ENCODE measurements at places on chromosomes 11 and 22.

- no peak for DNase-seq
These were observed 272.5 kb downstream of the TBC1D22A start for GRCh38 chr22:47034905-47035419.

DNA sequence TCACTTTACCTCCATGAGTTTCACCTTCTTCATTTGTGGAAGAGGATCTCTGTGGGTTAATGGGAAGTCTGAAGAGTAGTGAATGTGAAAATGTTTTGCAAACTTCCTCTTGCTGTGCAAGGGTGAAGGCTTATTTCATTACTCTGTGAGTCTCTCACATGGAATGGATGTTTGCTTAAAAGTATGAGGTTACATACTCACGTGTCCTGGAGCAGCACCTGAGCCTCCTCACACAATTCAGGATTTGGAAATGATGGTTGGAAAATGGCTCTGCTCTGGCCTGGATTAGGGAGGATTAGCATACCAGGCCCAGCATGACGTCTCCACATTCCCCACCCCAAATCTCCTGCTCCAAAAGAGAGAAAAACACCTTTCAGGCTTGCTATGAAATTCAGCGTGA, 4.8 kb downstream of the GRAMD1B start:
- DNase-seq, result no peak

DNA sequence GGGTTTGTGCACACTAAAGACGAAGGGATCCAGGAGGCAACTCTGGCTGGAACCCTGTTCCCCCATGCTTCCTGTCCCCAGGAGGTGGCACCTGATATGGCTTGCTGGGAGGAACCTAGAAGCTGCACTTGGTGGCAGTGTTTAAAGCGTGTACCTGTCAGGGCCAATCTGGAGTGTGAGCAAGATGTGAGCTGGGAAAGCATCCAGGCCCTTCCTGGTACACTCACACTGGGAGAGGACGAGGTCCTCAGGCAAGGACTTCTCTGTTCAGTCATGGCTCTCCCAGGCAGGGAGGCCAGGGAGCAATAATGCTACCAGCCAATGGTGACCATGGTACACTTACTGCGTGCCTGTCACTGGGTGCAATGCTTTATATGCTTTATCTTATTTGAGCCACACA, 130.7 kb upstream of the NECTIN1 start:
- no peak for DNase-seq

- DNase-seq, result no peak
These were observed 36.8 kb upstream of the SMTN start for GRCh38 chr22:31044262-31044861.

- no peak for DNase-seq
These were observed 890.5 kb upstream of the ANO3 start for GRCh38 chr11:25441421-25441820.

GRCh38 chr11:114152785-114153184, 93.3 kb downstream of the ZBTB16 start:
- DNase-seq, result no peak

DNA sequence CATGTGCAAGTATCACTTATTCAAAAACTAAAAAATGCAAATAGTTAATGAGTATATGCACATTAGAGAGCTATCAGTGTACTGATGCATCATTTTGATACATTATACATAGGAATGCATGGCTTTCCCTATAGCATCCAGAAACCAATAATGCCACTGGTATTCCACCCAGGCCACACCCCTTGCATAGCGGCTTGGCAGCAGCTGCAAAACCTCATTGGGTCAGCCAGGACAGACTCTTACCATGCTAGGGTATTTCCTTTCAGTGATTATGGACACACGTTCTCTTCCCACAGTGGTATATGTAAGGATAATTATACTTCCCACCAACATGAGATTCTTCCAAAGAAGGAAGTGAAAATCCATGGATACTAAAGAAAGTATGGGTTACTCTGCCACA, 145.9 kb upstream of the PITPNB start:
- no peak for DNase-seq

GRCh38 chr11:29809121-29809520, 207.7 kb downstream of the KCNA4 start:
- no peak for DNase-seq

GRCh38 chr11:62406034-62406433, 12.8 kb upstream of the SCGB1A1 start:
- DNase-seq, result no peak

DNA sequence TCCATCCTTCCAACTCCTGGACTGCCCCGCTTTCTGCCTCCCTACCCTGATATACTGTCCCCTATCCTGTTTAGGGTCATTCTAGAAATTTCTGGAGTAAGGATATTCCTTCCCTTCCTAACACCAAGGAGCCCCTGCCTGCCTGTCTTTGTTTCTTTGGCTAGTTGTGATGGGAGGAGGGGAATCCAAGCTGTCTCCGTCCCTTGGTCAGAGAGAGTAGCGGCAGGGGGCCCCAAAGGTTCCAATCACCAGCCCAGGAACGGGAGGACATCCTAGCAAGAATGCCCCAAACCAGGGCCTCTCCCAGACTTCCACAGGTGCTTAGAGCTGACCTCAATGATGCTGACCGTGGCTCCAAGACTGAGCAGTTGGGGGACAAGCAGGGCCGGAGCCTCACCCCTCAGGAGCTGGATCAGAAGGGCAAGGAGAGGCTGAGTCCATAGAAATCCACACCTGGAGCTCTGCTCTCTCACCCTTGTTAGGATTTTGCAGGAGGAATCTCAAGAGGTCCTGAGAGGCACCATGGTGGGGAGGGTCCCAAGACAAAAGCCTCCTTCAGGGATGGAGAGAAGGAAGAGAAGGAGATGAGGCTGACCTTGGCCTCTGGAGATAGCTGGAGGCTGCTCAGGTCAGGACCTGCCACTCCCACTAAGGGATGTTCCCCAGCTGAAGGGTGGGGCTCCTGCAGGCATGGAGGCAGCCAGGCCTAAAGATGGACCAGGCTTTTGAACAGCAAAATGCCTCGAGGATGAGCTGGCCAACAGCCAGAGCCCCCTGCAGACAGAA, 13.6 kb downstream of the SLC22A12 start:
- no peak for DNase-seq

- DNase-seq, result no peak
These were observed 1.4 kb downstream of the TMEM9B start for GRCh38 chr11:8962841-8963240.

DNA sequence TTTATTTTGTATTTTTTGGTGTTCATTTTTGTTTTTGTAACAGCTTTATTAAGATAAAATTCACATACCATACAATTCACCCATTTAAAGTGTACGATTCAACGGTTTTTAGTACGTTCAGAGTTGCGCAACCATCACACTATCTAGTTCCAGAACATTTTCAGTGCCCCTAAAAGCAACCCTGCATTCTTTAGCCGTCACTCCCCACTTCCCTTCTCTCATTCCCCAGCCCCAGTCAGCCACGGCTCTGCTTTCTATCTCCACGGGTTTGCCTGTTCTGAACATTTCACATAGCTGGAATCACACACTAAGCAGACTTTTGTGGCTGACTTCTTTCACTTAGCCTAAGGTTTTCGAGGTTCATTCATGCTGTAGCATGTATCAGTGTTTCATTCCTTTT, 9.6 kb upstream of the KCNQ1OT1 start:
- DNase-seq, result no peak

- no peak for DNase-seq
These were observed 32.6 kb upstream of the GNAZ start for GRCh38 chr22:23037429-23038333.

- DNase-seq, result no peak
These were observed 4.7 kb upstream of the GRK2 start for GRCh38 chr11:67261640-67261945.

- peak; percentile 22 for DNase-seq
These were observed 7.4 kb downstream of the USP2 start for GRCh38 chr11:119373921-119374631.

DNA sequence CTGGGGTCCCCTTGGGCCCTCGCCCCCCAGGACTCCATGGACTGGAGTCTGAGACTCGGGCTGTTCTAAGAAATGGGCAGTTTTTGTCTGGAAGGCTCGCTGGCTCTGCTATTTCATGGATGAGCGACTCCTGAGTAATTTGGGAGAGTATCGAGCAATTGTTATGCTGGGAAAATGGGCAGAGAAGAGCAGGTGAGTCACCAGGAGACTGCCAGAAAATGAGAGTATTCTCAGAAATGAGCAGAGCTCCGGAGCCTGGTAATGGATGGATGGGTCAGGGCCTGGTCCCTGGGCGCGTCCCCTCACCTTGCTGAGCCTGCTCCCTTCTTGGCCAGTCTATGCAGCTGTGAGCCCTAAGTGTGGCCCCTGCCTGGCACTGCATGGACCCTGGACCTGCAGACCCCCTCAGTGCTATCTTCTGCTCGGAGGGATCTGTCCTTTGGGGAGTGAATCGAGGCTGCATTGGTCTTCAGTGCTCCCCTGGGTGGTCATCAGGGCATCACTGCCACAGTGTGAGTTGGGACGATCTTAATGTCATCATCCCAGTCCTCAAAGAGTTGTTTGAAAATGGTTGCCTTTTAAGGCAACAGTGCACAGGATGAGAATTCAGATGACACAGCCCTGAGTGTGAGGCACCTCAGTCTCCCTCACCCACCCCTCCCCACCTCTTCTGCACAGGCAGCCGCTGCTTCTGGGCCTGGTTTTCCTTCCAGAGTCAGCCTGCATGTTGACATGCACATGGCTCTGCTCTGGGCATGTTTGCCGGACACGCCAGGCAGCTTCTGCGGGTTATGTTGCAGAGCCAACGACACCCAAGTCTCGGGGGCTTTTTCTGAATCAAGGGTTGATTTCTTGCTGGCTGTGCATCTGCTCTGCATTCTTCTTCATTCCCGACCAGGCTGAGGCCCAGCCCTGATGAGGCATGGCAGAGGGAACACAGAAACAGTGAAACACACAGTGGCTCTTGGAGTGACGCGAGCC, 519.0 kb downstream of the TBC1D22A start:
- DNase-seq, result no peak

DNA sequence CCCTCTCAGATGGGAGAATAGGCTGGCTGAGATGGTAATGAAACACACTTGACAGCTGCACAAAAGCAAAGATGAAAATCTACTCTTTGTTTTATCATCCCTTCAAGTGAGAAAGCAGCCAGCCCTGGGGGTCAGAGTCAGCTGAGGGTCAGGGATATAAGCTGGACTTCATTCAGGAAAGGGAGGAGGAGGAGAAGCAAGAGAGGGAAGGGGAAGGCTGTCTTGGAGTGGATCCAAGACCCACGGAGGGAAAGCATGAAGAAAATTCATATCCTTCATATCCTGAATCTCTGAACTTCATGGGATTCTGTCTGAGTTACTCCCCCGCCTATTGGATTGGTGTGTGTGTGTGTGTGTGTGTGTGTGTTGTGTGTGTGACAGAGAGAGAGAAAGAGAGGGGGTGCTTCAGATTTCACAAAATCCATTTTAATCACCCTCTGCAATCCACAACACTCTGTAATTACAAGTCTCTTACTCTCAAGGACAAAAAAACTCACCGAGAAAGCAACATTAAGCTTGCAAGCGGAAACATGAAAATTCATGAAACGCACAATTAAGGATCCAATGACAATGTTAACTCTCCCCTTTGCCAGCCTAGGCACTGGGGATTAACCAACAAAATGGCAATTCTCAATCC, 327.7 kb downstream of the TENM4 start:
- DNase-seq, result peak; percentile 8

GRCh38 chr22:44031158-44031952, 7.3 kb downstream of the PARVB start:
- no peak for DNase-seq

- DNase-seq, result no peak
These were observed 29.5 kb downstream of the C2CD3 start for GRCh38 chr11:74141241-74141695.

- DNase-seq, result no peak
These were observed 32.3 kb downstream of the TPBGL start for GRCh38 chr11:75272821-75273301.

GRCh38 chr11:61290905-61291690, 4.0 kb downstream of the VWCE start:
- DNase-seq, result no peak

GRCh38 chr11:72856551-72857345, 42.5 kb downstream of the ATG16L2 start:
- DNase-seq, result no peak

Measured in non-pigmented ciliary epithelial cell (primary cell).